ENCODE measurements at places on chromosomes 6 and 20.
A peak's percentile ranks its signal among the peaks of the same experiment; 100 is the strongest.

DNA sequence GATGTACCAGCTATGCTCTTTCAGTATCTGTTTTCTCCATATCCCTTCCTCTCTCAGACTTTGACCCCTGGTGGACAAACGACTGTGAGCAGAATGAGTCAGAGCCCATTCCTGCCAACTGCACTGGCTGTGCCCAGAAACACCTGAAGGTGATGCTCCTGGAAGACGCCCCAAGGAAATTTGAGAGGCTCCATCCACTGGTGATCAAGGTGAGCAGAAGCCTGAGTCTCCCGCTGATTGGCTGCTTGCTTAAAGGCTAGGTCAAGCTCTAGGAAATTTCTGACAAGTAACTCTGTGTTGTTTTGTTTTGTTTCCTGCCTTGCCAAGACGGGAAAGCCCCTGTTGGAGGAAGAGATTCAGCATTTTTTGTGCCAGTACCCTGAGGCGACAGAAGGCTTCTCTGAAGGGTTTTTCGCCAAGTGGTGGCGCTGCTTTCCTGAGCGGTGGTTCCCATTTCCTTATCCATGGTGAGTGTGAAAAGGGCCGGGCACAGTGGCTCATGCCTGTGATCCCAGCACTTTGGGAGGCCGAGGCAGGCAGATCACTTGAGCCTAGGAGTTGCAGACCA is 28.6 kb downstream of the C6orf89 start:
- peak; percentile 46 for DNase-seq

GRCh38 chr6:123316733-123317323 is 319.9 kb downstream of the TRDN start:
- DNase-seq: peak; percentile 2

- DNase-seq: no peak
Observed at GRCh38 chr6:109015176-109015575, 79.5 kb downstream of the SESN1 start.

DNA sequence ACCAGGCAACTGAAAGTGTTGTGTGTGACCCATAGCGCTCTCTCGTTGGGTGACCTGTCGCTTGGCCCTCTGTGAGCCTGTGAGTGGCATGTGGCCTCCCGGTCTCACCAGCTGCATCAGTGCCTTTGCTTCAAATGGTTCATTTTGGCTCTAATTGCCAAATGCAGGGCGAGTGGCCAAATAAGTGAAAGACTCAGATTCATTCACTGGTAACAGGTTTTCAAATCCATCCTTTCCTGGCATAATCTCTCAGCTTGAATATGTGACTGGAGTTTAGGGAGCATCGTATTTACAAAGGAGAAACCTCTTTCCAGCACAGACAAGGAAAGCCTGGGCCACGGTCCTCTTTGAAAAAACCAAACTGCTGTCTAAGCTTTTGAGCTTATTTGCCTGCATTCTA is 321.6 kb upstream of the QKI start:
- DNase-seq: no peak

- peak; percentile 82 for DNase-seq
Observed at GRCh38 chr20:21156266-21156665, 30.4 kb downstream of the KIZ start.

DNA sequence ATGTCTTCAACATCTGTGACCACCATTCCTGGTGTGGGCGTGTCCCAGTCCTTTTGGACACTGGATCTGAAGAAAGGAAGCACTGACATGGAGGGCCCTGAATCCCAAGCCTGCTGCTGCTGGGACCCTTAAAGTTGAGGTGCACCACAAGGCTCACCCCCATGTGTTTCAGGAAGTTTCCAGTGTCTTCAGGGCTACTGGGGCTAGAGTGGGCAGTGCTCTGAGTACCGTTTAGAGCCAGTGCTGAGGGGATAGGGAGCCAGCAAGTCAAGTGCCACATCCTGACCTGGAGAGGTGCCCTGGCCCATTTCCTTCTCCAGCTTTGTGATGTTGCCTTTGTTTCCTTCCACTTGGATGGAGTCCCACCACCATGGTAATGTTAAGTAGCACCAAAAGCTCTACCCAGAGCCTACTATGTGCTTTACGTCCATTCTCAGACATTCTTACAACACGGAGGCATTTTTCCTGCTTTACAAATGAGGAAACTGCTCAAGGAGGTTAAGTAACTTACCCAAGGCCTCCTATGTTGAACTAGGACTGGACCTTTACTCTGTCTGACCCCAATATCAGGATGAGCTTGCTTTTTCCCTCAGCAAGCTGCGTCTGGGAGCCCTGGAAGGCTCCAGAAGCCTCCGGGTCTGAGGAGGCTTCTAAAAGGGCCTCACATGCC is 552 bp upstream of the DEF6 start:
- DNase-seq: no peak

GRCh38 chr20:6347916-6348315 is 225.1 kb upstream of the FERMT1 start:
- no peak for DNase-seq

- no peak for DNase-seq
Observed at GRCh38 chr6:113148566-113148965, 708.6 kb upstream of the MARCKS start.

GRCh38 chr6:18400831-18401446 is 13.8 kb downstream of the RNF144B start:
- DNase-seq: no peak

GRCh38 chr6:153872946-153873345 is 166.1 kb upstream of the OPRM1 start:
- no peak for DNase-seq

GRCh38 chr20:63939061-63939935 is 16.9 kb downstream of the UCKL1 start:
- DNase-seq: no peak

GRCh38 chr6:111793711-111794111 is 79.5 kb downstream of the FYN start:
- DNase-seq: no peak

DNA sequence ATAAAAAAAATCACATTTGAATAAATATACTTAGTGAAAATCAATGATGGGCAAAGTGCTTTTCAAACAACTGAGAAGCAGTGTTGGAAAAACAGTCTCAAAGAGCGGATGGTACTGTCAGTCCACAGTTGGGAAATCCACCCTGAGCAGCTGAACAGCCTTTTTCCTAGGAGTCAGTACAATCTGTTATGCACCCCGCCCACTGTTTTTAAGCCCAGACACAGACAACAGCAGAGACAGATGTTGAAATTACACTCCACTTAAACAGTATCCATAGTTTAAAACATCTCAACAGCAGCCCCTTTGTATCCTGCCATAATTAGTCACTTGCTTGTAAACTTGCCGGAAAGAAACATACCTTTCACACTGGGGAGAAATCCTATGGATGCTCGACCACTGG is 372 bp downstream of the KIAA0408 start:
- DNase-seq: no peak

DNA sequence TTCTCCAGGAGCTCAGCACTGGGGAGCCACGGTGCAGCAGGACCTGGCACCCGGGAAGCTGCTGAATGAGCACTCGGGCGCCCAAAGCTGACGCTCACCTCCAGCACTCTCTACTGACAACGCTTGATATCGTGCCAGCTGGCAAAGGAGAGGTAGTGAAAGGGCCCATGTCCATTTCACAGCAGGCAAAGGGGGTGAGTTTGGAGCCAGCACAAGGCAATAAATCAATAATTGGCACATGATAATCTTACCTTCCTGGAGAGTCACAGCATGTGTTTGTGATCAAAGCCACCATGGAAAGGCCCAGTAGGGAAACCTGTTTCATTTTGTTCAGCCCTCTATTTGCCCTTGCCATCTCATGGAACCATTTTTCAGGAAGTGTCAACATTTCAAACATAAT is 23.3 kb upstream of the SMIM26 start:
- DNase-seq: no peak

- DNase-seq: no peak
Observed at GRCh38 chr6:14118446-14118845, 874 bp downstream of the CD83 start.

- no peak for DNase-seq
Observed at GRCh38 chr6:16388488-16388887, 150.1 kb downstream of the GMPR start.

- no peak for DNase-seq
Observed at GRCh38 chr20:1287306-1287705, 21.2 kb downstream of the SNPH start.

GRCh38 chr6:138084904-138085838 is 22.0 kb downstream of the PERP start:
- DNase-seq: no peak

- no peak for DNase-seq
Observed at GRCh38 chr6:133645966-133646740, 242.8 kb upstream of the TCF21 start.

GRCh38 chr20:44080064-44080463 is 106.9 kb downstream of the JPH2 start:
- no peak for DNase-seq

GRCh38 chr20:46215913-46216707 is 92.2 kb downstream of the CDH22 start:
- peak; percentile 96 for DNase-seq
